Fibroblast of the aortic adventitia (primary cell): ENCODE measurements at places on chromosomes 2 and 18.

GRCh38 chr18:22546905-22547570 is 129.3 kb upstream of the CTAGE1 start:
- DNase-seq, result no peak

DNA sequence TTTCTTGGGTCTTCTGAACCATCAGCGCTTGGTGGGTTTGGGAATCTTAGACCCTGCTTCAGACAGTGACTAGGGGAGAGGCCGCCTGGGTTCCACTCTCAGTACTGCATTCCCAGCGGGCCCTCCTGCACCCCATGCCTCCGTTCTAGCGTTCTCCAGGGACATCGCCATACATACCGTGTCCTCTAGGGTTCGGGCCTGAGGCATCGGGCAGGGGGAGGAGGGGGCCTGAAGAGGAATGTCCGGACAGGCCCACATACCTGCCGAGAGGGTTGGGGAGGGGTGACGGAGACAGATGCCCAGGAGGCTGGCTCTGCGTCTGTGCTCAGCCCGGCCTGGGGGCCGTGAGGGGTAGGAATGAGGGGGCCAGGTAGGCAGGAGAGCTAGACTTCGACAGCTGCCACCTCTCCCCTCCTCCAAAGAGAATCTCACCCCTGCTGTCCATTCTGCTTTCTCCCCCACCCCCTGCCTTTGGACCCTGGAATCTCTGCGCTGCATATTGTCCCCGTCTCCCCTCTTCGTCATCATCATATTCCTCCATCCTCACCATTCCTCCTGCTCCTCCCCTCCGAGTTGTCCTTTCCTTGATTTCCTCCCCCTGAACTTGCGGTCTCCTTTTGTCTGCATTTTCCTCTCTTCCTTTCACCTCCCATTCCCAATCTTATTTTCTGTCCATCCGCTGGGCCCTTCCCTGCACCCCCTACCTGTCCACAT is 7.8 kb upstream of the WNT10A start:
- no peak for DNase-seq

GRCh38 chr2:20487392-20488174 is 40.7 kb downstream of the RHOB start:
- DNase-seq, result no peak

DNA sequence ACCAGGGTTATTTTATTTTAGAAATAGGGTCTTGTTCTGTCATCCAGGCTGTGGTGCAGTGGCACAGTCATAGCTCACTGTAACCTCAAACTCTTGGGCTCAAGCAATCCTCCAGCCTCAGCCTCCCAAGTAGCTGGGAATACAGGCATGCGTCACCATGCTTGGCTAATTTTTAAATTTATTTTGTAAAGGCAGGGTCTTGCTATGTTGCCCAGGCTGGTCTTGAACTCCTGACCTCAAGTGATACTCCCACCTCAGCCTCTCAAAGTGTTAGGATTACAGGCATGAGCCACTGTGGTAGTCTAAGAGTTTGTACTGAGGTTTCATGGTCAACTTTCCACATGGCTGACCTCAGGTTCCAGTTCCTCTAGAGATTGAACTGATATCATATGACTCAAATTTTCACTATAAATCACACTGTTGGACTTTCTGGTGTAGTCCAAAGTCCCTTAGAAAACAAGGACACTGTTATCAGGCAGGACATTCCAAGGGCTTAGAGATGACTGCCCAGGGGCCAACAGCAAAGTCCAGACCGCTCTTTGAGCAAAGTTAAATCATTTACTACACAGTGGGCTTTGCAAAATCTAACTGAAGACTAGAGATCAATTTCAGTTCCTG is 82.0 kb upstream of the MEX3C start:
- no peak for DNase-seq

- no peak for DNase-seq
Observed at GRCh38 chr18:7319161-7319560, 88.3 kb downstream of the LRRC30 start.

GRCh38 chr2:73255007-73255644 is 21.0 kb downstream of the CCT7 start:
- no peak for DNase-seq

GRCh38 chr2:19409046-19409445 is 50.6 kb upstream of the OSR1 start:
- DNase-seq, result peak; percentile 45

- no peak for DNase-seq
Observed at GRCh38 chr2:26840937-26841610, 6.9 kb upstream of the DPYSL5 start.

GRCh38 chr2:109194620-109194937 is 65.6 kb downstream of the SH3RF3 start:
- DNase-seq, result no peak

DNA sequence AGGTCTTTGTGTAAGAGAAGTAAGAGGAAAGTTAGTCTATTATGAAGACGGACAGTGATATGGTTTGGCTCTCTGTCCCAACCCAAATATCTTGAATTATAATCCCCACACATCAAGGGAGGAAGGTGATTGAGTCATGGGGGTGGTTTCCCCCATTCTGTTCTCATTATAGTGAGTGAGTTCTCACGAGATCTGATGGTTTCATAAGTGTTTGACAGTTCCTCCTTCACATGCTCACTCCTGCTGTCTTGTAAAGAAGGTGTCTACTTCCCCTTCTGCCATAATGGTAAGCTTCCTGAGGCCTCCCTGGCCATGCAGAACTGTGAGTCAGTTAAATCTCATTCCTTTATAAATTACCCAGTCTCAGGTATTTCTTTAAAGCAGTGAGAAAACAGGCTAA is 67.6 kb downstream of the NEURL3 start:
- DNase-seq, result no peak

DNA sequence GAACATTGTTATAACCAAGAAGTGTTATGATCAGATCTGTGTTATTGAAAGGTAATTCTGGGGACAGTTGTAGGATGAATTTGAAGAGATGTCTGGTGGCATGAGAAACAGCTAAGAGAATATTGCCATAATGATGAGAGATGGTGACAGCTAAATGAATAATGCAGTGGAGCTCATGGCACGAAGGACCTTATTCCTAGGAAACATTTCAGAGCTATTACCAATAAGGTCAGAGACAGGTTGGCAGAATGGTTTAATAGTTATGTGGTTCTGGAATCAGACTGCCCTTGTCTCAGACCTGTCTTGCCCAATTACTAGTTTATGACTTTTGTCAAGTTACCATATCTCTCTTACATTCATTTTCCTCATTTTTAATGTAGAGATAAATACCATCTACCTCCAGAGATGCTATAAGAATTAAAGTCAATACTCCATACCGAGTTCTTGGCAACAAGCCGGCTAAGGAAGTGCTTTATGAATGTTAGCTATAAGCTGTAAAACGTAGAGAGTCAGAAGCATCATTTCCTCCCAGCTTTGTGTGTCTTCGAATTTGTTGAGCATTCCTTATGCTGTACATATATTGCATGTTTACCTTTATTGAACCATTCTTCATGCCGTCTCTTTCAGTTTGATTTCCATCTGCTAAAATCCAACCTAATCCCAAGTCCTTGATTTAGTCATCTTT is 73.6 kb upstream of the COL5A2 start:
- DNase-seq, result no peak
